ENCODE measurements at places on chromosomes 11 and 22.

DNA sequence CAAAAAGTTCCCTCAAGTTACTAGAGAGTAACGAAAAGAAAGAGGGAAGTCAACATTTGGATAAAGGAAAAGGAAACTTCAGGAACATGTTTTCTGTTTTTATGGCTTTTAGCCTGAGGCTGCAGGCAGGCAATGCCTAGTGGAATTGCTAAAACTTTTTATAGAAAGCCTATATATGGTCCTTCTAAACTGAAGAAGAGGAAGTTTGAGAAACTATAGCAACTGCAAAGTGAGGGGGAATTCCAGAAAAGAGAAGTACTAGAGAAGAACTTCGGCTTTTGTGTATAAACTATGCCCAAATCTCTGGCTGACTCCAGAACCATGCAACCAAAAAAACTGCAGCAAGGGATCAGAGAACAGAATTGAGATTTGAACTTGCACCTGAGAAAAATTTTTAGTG, 74.3 kb upstream of the ARHGAP42 start:
- no peak for DNase-seq

DNA sequence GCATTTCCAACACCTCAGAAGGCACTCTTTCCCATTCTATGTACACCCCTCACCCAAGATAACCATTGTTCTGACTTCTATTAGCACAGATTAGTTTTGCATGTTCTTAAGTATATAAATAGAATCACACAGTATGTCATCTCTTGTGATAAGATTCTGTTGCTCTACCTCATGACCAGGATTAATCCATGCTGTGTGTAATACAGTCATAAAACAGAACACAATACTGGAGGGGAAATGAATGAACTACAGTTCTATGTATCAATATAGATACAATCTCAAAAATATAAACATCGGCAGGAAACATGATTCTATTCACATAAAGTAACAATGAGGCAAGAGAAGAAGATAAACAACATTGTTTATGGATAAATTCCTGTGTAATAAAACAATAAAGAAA, 151.5 kb downstream of the ATG16L2 start:
- DNase-seq: no peak

DNA sequence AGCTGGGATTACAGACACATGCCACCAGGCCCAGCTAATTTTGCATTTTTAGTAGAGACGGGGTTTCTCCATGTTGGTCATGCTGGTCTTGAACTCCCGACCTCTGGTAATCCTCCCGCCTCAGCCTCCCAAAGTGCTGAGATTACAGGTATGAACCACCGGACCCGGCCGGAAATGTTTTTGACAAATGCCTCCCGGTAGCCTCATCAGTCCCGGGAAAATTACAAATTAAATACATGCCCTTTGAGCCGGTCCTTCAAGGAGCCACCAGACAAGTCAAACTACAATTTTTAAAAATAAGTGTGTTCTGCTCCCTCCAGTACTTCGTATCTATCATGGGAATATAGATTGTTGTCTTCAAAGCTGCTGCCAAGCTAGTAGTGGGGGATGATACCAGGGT, 17.5 kb downstream of the WBP2NL start:
- no peak for DNase-seq

DNA sequence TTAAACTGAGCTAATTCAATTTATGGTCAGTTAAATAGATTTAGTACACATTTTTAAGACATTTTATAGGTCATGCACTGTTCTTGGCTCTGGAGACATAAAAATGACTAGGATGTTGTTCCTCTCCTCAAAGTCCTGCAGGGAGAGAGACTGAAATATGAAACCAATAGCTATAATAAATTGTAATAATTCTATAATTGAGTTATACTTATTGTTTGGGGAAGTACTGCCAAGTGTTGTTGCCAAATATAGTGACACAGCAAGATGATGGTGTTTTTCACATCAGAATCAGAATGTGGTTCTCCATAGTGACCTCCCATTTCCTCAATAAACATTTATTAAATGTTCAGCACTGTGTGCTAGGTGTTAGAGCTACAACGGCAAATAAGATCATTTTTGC, 470.6 kb downstream of the NTM start:
- no peak for DNase-seq

DNA sequence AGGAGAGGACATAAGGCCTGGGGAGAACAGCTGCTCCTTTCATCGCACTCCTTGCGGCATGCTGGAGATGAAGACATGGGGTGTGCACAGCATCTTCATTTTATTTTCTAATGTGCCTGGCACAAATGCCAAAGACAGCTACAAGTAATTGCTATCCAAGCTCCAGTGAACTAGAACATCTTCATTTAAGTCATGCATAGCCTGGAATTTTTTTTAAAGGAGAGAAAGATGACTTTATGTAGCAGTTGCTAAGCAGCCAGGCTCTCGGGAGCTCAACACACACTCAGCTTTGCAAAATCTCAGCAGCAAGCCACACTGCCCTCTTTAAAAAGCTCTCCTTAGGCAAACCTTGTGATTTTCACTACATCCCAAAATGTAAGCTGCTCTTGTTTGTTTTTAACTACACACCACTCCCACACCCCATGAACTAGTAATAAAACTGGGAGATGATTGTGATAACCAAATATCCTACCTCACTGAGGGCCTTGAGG, 164.5 kb upstream of the POU2AF2 start:
- no peak for DNase-seq

DNA sequence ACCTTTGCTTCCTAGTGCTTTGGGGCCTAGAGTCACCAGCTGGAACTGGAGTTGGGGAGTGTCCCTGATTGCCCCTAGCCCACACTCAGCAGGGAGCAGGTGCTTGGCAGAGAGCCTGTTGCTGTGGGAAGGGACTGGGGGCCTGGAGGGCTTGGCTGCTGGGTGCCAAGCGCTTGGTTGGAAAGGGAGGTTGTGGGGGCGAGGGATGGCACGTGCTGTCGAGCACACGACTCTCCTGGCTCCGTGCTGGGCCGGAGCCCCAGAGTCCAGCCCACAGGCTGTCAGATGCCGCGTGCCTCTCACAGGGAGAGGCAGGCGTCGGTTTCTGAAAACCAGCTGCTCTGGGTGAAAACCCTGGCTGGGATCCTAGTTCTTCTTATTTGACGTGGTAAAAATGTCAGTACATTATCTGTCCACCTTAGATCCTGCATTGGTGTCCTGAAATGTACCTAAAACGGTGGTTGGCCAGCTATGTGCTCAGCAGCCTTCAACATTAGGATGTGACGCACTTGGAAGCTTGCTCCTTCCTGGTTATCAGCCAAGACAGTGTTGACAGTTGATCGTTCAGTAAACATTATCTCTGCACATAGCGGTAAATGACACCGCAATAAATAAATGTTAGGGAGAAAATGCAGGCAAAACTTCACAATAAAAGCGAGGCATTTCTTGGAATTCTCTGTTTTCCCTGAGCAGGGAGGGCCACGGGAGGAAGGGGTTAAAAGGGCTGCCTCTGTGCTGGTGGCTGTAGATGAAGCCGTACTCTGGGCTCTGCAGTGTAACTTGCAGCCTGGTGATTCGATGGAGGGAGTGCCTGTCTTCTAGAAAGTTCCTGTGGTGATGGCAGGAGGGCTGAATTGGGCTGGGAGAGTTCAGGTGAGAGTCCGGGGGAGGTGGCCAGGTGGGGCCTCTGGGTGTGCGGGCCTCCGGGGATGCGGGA, 29.2 kb downstream of the GRAMD4 start:
- DNase-seq: no peak

DNA sequence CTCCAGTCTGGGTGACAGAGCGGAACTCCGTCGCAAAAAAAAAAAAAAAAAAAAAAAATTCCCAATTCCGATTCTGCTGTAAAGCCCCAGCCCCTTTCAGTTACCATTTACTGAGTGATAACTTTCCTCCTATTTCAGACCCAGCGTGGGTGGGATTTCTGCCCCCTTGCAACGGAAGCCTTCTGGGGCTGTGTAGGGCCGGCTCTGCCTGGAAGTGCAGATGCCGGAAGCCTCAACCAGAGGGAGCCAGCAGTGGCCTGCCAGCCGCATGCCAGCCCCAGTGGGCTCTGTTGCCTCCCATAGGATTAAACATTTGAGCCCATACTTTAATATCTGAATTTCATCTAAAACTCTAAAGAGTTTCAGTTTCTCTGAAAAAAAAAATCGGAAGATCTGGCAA, 60.0 kb upstream of the NUP50 start:
- DNase-seq: no peak
